ENCODE measurements at places on chromosomes 2 and 18.
A peak's percentile ranks its signal among the peaks of the same experiment; 100 is the strongest.

GRCh38 chr2:207185372-207185771 is 19.6 kb upstream of the KLF7 start:
- no peak for DNase-seq

DNA sequence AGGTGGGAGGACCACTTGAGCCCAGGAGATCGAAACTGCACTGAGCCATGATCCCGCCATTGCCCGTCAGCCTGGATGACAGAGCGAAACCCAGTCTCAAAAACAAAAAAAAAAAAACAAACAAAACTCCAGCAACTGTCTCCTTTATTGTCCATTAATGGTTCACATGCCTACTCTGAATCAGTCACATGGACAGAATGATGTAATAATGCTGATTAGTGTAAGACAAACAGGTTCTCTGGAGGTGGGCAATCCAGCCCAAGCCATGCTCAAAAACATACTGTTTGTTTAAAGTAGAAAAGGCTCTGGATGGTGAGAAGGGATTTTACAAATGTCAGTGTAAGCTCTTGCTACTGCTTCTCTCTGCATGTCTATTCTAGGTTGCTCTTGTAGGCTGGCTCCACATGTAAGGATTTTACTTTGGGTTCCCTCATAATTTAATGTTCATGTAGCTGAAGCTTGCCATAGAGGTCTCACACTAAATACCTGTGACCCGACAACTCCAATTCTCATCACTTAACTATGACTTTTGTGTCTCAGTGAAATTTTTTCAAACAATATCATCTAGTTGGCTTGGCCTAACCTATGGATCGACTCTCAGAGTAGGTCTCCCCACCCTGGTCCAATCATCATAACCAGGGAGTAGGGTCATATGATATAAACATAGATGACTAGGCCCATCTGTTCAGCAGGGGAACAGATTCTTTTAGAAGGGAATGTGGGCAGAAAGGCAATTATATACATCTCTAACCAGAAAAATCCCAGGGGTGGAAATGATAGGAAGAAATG is 83.9 kb upstream of the SLC39A10 start:
- no peak for DNase-seq

GRCh38 chr18:52577795-52578194 is 237.8 kb downstream of the DCC start:
- DNase-seq: peak; percentile 73

DNA sequence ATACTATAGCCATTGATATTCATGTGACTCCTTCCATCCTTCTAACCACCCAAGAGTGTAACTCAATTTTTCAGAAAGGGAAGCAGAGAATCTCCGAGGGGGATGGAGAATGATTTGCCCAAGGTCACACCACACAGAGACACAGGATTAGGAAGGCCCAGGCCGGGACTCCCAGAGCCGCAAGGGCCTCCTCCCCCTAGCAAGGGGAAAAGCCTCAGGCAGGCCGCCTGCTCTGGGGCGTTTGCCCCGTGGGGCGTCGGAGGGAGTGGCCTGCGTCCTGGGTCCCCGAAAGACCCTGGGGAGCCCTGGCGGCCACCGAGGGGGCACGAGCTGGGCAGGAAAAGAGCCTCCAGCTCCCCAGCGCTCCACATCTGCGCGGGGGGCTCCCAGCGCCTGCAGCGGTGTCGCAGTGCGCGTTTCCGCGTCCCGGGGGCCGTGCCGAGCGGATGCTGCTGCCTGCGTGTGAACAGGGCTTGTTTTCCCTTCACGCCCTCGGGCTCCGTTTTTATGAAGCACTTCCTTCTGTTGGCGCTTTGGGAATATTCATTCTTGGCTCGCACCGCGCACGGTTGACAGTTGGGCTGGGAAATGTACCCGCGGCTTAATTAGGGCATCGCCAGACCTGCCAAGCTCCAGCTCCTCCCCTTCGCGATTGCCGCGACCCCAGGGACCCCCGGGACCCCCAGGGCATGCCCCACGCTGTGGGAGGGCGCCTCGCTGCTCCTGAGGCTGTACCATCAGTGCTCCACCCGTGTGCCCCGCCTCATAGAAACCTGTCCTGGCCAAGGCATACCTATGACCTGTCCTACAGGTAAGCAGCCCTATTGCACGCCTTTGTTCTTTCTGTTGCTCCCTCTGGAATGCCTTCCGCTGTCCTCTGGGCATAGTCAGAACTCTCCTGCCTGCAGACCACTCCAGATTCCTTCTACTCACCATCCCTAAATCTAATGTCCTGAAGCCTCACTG is 158.9 kb upstream of the GLI2 start:
- no peak for DNase-seq

Data from NCI-H1417 treated with DMSO at 0.1 percent for 48 hours (cell line).